ENCODE measurements at places on chromosomes 5 and 9. TPM values are rescaled to one million over a fixed set of nuclear protein-coding genes. Genes with fewer than 3 reads are reported as not detected.

GRCh38 chr9:75432386-75432785 is 344.1 kb downstream of the OSTF1 start:
- H3K27me3 ChIP-seq = peaks cover 6% of the 10 kb centered on the region
- no peaks in the 10 kb centered on the region for H3K4me1 ChIP-seq
- H3K4me3 ChIP-seq = no peak overlapping the region
- DNase-seq = no peak

GRCh38 chr5:59799668-59800346 is 93.7 kb downstream of the PDE4D start:
- no peaks in the 10 kb centered on the region for H3K4me1 ChIP-seq
- peak; percentile 49 for DNase-seq
- no peak overlapping the region for H3K4me3 ChIP-seq

GRCh38 chr9:6054280-6055099 is 39.1 kb upstream of the RANBP6 start:
- DNase-seq = peak; percentile 72
- peaks cover 8% of the 10 kb centered on the region for H3K27me3 ChIP-seq
- no peak overlapping the region for H3K27ac ChIP-seq
- no peaks in the 10 kb centered on the region for H3K36me3 ChIP-seq
- H3K4me3 ChIP-seq = no peak overlapping the region
- peaks cover 9% of the 10 kb centered on the region for H3K4me1 ChIP-seq

DNA sequence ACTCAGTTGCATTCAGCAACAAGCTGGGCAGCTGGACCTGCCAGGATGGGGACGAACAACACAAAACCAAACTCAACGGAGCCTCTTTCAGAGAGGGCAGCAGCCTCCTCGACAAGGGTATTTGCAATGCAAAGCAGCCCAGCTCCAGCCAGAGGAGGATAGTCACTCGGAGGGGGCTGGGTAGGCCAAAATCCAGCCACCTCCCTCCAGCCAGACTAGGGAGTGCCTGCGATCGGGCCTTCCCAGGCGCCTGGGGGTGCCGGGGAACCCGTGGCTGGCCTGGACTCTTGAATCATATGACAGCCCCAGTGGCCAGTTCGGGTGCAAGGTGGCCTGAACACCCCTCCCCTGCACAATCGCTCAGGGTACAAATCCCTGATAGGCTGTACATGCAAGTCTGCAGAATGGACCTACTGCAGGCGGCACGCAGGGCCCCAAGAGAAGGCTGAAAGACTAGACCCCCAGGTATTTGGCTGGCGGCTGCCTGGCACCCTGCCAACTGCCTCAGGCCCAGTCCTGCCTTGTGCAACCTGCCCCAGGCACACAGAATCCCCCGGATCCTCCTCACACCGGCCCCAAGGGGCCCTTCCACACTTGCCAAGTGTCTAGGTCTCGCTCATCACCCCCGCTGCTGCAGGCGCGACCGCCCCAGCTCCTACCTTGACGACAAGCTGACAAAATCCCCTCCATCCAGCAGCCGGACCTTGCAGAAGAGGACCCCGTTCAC is 1.3 kb downstream of the EEIG1 start:
- H3K4me1 ChIP-seq = peaks cover 49% of the 10 kb centered on the region
- H3K4me3 ChIP-seq = peak overlapping the region; percentile 98
- H3K27ac ChIP-seq = peak overlapping the region; percentile 90
- no peak for DNase-seq
- H3K27me3 ChIP-seq = no peaks in the 10 kb centered on the region

PCDHGA7 gene
- total RNA-seq = not detected

- DNase-seq = no peak
- H3K4me3 ChIP-seq = no peak overlapping the region
- H3K27me3 ChIP-seq = no peaks in the 10 kb centered on the region
Observed at GRCh38 chr9:78680196-78680595, 383.3 kb downstream of the PSAT1 start.

Measured in activated CD4-positive, alpha-beta T cell treated with anti-CD3 and anti-CD28 coated beads, Interleukin-2, amount 10 ng/mL, durations not matched to agents 7 days and 5 days (primary cell).